Thyroid gland (tissue), 4 donors: ENCODE measurements at places on chromosomes 11 and 22. TPM values are rescaled to one million over a fixed set of nuclear protein-coding genes. Genes with fewer than 3 reads are reported as not detected.

DNA sequence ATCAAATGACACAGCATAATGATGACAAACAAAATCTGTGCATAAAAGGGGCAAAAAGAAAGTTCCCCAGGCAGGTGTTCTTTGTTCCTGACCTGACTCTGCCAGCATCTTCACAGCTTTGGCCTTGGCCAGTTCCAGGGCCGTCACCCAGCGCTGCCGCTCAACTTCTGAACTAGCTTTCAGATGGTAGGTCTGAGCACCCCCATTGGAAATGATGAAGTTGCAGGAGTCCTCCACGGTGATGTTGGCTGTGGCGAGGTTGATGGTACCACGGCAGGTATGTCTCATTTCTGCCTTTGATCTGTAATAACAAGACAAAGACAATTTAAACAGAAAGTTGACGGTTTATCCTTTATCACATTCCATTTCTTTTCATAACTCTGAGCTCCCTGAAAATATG, 5.3 kb downstream of the OSBP start:
- H3K36me3 ChIP-seq, result peaks cover 42% of the 10 kb centered on the region
- no peak overlapping the region for H3K27ac ChIP-seq
- peaks cover 19% of the 10 kb centered on the region for H3K4me1 ChIP-seq
- no peak overlapping the region for H3K4me3 ChIP-seq
- no peak for DNase-seq
- H3K27me3 ChIP-seq, result no peaks in the 10 kb centered on the region

GRCh38 chr11:19768815-19769214, 56.2 kb downstream of the NAV2 start:
- no peak overlapping the region for H3K4me3 ChIP-seq
- H3K4me1 ChIP-seq, result peaks cover 47% of the 10 kb centered on the region
- no peaks in the 10 kb centered on the region for H3K36me3 ChIP-seq
- H3K27ac ChIP-seq, result peak overlapping the region; percentile 27
- DNase-seq, result no peak
- H3K27me3 ChIP-seq, result no peaks in the 10 kb centered on the region

DNA sequence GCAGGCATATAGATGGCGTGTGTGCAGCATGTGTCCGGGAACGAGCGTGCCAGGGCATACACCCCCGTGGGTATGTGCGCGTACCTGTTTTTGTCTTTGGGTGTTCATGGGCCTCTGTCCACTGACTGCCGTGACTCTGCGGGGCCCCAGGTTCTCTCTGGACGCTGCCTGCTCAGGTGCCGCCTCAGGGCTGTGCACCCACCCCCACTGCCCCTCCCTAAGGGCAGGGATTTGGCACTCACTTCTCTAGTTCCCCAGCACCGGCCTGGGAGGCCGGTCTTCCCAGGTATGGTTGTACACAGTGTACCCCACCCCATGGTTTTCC, 111.5 kb downstream of the ST3GAL4 start:
- no peak overlapping the region for H3K27ac ChIP-seq
- no peaks in the 10 kb centered on the region for H3K27me3 ChIP-seq
- H3K36me3 ChIP-seq, result no peaks in the 10 kb centered on the region
- no peak overlapping the region for H3K4me3 ChIP-seq
- no peaks in the 10 kb centered on the region for H3K4me1 ChIP-seq

Gene PGA5
- 2.6 TPM for total RNA-seq

DNA sequence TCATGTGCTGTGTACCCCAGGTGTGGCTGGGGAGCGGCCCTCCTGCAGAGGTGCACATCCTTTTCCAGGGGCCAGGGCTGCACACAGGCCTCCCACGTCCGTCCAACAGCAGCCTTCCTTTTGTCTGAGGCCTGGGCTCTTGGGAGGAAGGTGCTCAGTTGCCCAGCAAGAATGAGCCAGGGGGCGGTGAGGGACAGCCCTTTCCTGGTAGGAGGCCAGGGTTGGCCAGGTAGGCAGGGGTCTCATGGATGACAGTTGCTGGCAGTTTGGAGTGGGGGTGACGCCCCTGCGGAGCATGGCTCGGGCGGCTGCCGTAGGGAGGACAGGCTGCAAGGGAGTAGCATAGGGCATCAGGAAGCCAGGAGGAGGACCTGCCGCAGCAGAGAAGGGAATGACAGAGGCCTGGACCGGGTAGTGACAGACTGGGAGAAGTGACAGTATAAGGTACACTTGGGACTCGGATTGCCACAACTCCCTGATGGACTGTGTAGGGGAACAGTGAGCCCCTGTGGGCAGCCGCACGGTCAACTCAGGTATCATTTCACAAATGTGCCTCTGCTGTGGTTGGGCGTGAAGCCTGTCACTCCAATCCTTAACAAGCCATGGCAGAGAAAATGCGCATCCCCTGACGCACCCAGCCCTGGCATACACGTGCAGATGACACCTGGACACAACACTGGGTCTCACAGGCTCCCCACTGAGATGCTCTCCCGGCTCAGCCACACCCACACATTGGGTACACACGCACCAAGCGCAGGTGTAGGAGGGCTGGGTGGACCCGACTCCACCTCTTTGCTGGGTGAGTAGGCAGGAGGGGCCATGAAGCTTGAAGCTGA, 79.7 kb downstream of the DGCR2 start:
- no peak overlapping the region for H3K27ac ChIP-seq
- no peaks in the 10 kb centered on the region for H3K4me1 ChIP-seq
- no peak overlapping the region for H3K4me3 ChIP-seq
- no peaks in the 10 kb centered on the region for H3K27me3 ChIP-seq
- peaks cover 85% of the 10 kb centered on the region for H3K36me3 ChIP-seq
- no peak for DNase-seq

Gene NRGN
- 3.6 TPM for total RNA-seq

GRCh38 chr11:44256673-44257291, 53.2 kb downstream of the ALX4 start:
- no peaks in the 10 kb centered on the region for H3K4me1 ChIP-seq
- no peaks in the 10 kb centered on the region for H3K27me3 ChIP-seq
- no peak overlapping the region for H3K27ac ChIP-seq
- H3K4me3 ChIP-seq, result no peak overlapping the region
- peak; percentile 19 for DNase-seq
- H3K36me3 ChIP-seq, result no peaks in the 10 kb centered on the region

Gene GSTT2B
- 10.3 TPM for total RNA-seq

GRCh38 chr22:17952273-17952801, 72.0 kb downstream of the MICAL3 start:
- H3K36me3 ChIP-seq, result no peaks in the 10 kb centered on the region
- H3K4me3 ChIP-seq, result no peak overlapping the region
- H3K27me3 ChIP-seq, result no peaks in the 10 kb centered on the region
- peaks cover 14% of the 10 kb centered on the region for H3K4me1 ChIP-seq
